ENCODE measurements at places on chromosomes 16 and 17.

DNA sequence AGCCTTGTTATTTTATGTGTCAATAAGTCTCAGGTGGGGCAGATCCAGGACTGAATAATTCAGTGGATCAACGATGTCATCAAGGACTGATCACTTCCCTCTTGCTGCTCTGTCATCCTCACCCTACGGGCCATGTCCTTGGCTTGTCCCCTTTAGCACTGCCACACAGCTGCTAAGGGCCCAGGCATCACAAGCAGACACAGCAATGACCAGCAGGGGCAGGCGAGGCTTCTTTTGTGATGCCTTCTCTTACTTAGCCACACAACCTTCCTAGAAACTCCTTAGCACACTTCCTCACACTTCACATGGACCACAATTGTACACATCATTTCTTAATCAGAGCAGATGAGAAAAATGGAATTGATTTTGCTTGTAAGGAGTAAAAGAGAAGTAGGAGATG, 356.3 kb upstream of the SOX9 start:
- DNase-seq: no peak

GRCh38 chr16:84647828-84648594, at the start of gene KLHL36:
Gene KLHL36 (plus strand): TSS chr16:84648511. CDS start chr16:84650868, 2,357 bp downstream.
- DNase-seq: peak; percentile 83

- no peak for DNase-seq
Observed at GRCh38 chr17:17935321-17936271, 36.6 kb downstream of the TOM1L2 start.

- no peak for DNase-seq
Observed at GRCh38 chr16:87874639-87875427, 5.5 kb upstream of the SLC7A5 start.

DNA sequence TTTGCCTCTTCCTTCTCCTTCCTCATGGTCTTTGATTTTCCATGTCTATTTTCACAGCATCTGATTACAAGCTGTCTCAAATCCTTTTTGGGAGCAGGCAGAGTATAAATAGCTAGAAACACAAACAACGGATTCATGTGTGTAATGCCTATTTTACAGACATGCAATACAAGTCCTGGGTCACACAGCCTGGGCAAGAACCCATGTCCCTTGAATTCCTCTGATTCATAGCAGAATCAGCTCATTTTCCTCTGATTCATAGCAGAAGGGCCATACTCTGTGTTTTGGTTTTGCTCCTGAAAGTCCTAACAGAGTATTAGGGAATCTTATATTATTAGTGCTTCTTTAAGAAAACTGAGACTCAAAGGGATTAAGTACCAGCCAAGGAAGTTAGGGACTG, 71.3 kb downstream of the IRX5 start:
- DNase-seq: no peak

GRCh38 chr17:4969047-4969550, 1.5 kb upstream of the SPAG7 start:
- DNase-seq: no peak

DNA sequence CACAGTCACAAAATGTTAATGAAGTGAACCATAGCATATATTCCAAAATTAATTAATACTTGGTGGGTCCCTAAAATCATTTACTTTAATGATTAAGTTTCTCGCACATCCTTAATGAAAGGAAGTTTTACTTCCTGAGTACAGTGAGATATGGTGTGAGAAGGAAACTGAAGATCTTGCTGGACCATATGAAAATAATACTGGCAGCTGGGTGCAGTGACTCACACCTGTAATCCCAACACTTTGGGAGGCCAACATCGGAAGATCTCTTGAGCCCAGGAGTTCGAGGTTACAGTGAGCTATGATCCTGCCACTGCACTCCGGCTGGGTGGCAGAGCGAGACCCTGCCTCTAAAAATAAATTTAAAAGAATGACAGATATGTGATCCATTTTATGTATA, 62.5 kb downstream of the ABCA8 start:
- DNase-seq: no peak

DNA sequence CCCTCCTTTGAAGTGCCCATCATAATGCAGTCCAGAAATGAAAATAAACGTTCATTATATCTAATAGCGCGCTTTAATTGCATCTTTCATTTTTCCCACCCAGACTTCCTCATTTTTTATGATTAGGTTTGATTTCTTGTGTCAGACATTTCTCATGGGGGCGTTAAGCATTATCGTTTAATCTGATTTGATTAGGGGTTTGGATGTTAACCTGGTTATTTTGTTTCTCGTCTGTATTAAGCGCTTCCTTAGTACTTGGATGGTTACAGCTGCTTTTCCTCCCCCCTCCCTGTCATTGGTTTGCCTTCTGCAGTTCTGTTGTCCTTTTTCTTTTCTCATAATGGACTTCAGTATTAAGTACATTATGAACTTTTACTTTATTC, 540 bp downstream of the MFSD11 start:
- no peak for DNase-seq

DNA sequence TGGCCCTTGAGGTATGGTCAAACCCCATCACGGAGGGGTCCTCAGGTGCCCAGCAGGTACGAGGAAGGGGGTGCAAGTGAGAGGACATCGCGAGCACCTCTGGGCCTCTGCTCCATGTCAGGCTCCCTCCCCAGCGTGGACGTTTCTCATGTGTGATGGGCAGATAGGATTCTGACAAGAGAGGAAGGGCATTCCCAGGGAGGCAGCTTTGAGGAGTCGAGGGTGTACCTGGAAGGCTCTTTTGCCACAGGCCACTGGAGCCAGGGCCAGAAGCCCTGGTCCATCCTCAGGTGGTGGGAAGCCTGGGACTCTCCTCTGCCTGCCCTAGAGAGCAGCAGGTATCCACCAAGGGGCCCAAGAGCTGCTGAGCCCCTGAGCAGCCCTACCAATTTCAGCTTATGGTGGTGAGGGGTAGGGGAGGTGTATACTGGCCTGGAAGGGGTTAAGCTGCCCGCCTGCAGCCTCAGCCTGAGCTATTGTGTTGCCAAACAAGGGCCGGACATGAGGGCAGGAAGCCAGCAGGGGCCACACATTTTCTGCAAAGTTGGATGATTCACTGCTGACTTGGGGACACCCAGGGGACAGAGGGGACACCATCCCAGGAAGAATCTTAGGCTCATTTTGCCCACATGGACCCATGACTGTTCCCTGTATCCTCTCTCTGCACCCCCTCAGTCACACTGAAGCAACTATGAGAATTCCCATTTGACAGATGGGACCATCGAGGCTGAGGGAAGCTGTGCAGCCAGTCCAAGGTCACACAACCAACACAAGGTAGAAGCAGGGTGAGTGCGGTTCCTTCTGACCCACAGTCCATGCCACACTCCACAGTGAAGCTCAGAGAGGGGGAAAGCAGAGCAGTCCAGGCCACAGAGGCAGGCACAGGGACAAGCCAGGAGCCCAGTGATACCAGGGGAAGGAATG, 1.7 kb downstream of the CDH5 start:
- DNase-seq: peak; percentile 64

- no peak for DNase-seq
Observed at GRCh38 chr17:74373838-74374606, 6.7 kb downstream of the GPR142 start.

DNA sequence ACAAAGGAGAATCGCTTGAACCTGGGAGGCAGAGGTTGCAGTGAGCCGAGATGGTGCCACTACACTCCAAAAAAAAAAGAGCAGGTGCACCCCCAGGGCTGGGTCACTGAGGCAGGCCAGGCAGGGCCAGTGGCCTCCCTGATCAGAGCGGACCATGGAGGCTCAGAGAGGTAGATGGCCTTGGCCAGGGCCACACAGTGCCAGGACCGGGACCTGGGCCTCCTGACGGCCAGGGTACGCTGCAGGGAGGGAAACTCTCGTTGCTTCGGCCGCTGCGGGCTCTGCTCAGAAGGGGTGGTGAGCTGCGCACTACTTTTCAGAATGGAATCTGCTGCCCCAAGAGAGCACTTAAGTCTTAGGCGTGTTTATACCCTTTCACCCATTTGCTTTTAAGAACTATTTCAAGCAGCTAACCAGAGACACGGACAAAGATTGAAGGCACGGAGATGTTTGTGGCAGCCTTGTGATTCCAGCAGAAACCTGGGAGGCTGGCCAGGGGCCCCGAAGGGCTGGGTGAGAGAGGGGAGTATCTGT, 17.1 kb downstream of the MYO1C start:
- DNase-seq: no peak

- no peak for DNase-seq
Observed at GRCh38 chr17:9465210-9465921, 110.3 kb downstream of the STX8 start.

DNA sequence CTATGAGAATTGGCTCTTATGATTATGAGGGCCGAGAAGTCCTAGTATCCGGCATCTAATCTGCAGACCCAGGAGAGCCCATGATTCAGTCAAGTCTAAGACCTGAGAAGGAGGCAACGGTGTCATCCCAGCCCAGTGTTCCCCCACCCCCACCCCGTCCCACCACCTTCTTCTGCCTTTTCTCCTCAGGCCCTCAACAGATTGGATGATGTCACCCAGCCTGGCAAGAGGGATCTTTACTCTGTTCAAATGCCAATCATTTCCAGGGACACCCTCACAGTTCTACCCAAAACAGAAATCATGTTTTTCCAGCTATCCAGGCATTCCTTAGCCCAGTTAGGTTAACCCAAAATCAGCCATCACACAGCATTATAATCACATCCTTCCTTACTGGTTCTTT, 10.0 kb upstream of the GAA start:
- no peak for DNase-seq

- DNase-seq: peak; percentile 31
Observed at GRCh38 chr17:7703584-7704479, 1.2 kb upstream of the EFNB3 start.

DNA sequence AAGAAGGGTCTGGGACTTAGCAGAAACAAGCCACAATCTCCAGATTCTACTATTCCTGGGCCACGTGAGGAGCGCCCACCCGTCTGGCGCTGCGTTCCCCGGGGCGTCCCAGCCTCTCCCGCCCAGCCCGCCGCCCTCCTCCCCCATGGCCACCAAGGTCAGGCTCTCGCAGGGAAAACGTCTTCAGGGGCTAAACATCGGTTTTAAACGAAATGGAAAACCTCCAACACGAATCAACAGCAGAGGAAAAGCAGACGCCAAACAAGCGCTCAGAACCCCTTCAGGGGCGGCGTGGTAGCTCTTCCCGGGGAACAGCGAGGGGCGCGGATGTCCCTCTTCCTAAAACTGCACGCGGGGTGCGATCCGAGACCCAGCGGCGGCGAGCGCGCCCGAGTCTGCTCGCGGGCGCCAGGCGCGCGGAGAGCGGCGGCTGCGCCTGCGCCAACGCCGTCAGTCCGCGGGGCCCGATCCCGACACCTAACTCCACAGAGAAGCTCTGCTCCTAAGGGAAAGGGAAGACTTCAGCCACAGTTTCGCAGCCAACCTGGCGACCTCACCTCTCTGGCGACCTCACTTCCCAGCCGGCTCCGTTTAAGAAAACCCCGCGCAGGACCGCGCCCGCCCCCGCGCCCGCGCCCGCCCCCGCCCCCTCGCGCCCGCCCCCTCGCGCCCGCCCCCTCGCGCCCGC, 505 bp upstream of the COG1 start:
- peak; percentile 79 for DNase-seq

DNA sequence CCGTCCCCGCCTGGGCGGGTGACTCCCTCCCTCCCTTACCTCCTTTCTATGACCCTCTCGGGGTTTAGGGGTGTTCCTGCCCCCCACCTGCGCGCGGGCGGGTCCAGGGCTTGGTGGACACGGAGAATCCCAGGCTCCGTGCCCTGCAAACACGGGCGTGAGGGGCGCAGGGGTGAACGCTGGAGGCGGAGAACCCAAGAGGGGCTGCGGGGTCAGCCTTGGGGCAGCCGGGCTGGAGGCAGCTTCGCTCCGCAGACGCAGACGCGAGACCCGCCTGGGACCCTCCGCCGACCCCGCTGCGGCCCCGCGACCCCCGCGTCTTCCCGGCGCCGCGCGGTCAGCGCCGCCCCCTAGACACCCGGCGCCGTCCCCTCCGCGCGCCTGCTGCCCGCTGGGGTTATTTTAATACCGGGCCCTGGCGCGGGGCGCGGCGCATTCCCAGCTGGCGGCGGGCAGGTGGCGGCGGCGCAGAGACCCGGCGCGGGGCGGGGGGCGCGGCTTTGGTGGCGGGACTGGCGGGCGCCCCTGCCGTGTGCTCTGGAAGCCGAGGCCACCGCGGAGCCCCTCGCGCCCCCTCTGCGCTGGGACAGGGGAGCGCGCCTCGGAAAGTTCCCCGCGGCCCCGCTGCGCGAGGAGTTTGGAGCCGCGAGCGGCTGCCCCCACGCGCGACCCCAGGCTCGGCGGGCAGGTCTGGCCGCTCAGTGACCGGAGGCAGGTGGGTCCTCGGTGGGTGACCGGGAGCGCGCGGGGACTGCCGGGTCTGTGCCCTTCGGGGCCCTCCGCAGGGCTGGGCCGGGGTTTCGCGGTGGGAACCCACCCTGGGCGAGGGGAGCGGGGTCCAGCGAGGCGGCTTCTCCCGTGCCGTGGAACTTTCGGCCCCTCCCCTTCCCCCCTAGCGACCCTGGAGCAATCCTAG, at the start of gene UTS2R:
TSS of gene UTS2R (plus strand) at position 433 of the 916 bp plus-strand sequence. CDS start 2,560 bp downstream, outside the sequence.
- peak; percentile 26 for DNase-seq

GRCh38 chr16:22948603-22949368, 134.8 kb downstream of the HS3ST2 start:
- DNase-seq: peak; percentile 64

- DNase-seq: no peak
Observed at GRCh38 chr16:84605339-84605848, 12.5 kb downstream of the COTL1 start.
